ENCODE measurements at places on chromosomes 2 and 18.

GRCh38 chr2:38444247-38444646 is 67.2 kb upstream of the ATL2 start:
- H3K4me3 ChIP-seq: no peak overlapping the region
- no peak overlapping the region for H3K27ac ChIP-seq
- no peaks in the 10 kb centered on the region for H3K36me3 ChIP-seq
- peaks cover 18% of the 10 kb centered on the region for H3K27me3 ChIP-seq
- no peaks in the 10 kb centered on the region for H3K4me1 ChIP-seq
- no peak for DNase-seq

- H3K27me3 ChIP-seq: no peaks in the 10 kb centered on the region
- H3K4me3 ChIP-seq: no peak overlapping the region
- H3K36me3 ChIP-seq: no peaks in the 10 kb centered on the region
- H3K27ac ChIP-seq: no peak overlapping the region
- no peak for DNase-seq
Observed at GRCh38 chr18:8401606-8402005, 207.6 kb upstream of the RAB12 start.

GRCh38 chr2:128635361-128635900 is 316.8 kb upstream of the HS6ST1 start:
- no peak for DNase-seq
- no peak overlapping the region for H3K27ac ChIP-seq

DNA sequence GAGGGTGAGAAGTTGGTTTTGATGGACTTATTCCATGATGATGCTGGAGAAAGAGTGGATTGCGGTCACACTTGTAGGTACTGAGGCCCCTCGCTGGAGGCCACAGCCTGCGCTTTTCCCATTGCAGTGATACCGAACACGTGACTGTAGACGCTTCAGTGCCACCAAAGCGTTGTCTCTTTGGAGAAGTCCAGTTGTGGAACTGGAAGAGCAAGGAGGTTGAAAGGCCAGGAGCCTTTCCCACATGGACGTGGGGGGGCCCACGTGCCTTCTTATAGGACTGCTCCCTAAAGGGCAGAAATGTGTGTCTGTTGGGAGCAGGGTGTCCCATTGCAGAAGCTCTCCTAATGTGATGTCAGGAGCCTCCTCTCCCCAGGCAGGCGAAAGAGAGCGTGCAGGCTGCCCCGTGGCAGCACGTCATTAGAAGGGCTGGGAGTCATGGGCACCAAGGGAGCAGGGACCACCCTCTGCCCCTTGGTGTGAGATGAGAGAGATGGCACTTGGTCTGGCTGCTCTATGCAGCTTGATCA is 31.5 kb downstream of the LPIN1 start:
- H3K27me3 ChIP-seq: no peaks in the 10 kb centered on the region
- no peak for DNase-seq
- peaks cover 32% of the 10 kb centered on the region for H3K4me1 ChIP-seq
- H3K4me3 ChIP-seq: no peak overlapping the region
- peaks cover 74% of the 10 kb centered on the region for H3K36me3 ChIP-seq

- no peaks in the 10 kb centered on the region for H3K36me3 ChIP-seq
- no peak overlapping the region for H3K4me3 ChIP-seq
- peaks cover 4% of the 10 kb centered on the region for H3K27me3 ChIP-seq
- H3K27ac ChIP-seq: no peak overlapping the region
- DNase-seq: no peak
- no peaks in the 10 kb centered on the region for H3K4me1 ChIP-seq
Observed at GRCh38 chr18:76507830-76508385, 12.9 kb upstream of the ZNF516 start.

- H3K36me3 ChIP-seq: peaks cover 52% of the 10 kb centered on the region
- H3K27ac ChIP-seq: peak within 1 kb of the TSS; percentile 100
- no peaks in the 10 kb centered on the region for H3K27me3 ChIP-seq
- peak within 1 kb of the TSS; percentile 100 for H3K4me3 ChIP-seq
Observed at GRCh38 chr2:105337122-105338019, at the start of gene C2orf49. C2orf49 (plus strand) TSS chr2:105337540; CDS start chr2:105337588, 48 bp downstream.

DNA sequence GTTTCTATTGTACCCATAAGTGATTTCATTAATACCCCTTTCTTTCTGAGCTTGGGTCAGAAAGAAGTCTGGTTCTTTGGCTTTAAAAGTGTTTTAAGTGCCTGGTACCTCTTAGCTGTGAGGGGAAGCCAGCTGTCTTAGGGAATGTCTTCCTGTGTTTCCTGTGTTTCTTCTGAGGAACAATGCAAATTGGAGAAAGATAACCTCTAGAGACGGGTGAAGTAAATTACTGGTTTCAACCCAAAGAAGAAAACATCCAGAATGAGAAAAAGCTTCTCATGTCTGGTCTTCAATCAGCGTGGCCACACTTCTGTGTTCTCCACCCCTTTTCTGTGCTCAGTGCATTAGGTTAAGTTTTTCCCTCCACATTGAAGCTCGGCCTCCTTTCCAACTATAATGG is 10.2 kb upstream of the CHN1 start:
- no peaks in the 10 kb centered on the region for H3K36me3 ChIP-seq
- peaks cover 3% of the 10 kb centered on the region for H3K27me3 ChIP-seq
- DNase-seq: no peak
- no peak overlapping the region for H3K4me3 ChIP-seq
- no peak overlapping the region for H3K27ac ChIP-seq

- no peak for DNase-seq
- H3K27me3 ChIP-seq: peaks cover 3% of the 10 kb centered on the region
- no peaks in the 10 kb centered on the region for H3K36me3 ChIP-seq
- H3K4me1 ChIP-seq: no peaks in the 10 kb centered on the region
- H3K27ac ChIP-seq: no peak overlapping the region
Observed at GRCh38 chr2:182077448-182078142, 91.9 kb downstream of the PPP1R1C start.

GRCh38 chr2:109133746-109134145 is 4.7 kb downstream of the SH3RF3 start:
- H3K4me1 ChIP-seq: peaks cover 24% of the 10 kb centered on the region
- no peak overlapping the region for H3K4me3 ChIP-seq
- H3K36me3 ChIP-seq: no peaks in the 10 kb centered on the region
- no peak overlapping the region for H3K27ac ChIP-seq
- no peak for DNase-seq

GRCh38 chr2:3112131-3112530 is 265.5 kb downstream of the EIPR1 start:
- H3K4me3 ChIP-seq: no peak overlapping the region
- H3K27ac ChIP-seq: no peak overlapping the region
- H3K36me3 ChIP-seq: no peaks in the 10 kb centered on the region
- DNase-seq: no peak
- no peaks in the 10 kb centered on the region for H3K4me1 ChIP-seq

GRCh38 chr18:56986829-56987228 is 160.1 kb upstream of the BOD1L2 start:
- peaks cover 3% of the 10 kb centered on the region for H3K4me1 ChIP-seq
- H3K36me3 ChIP-seq: peaks cover 6% of the 10 kb centered on the region
- DNase-seq: no peak
- H3K27me3 ChIP-seq: no peaks in the 10 kb centered on the region
- no peak overlapping the region for H3K27ac ChIP-seq

DNA sequence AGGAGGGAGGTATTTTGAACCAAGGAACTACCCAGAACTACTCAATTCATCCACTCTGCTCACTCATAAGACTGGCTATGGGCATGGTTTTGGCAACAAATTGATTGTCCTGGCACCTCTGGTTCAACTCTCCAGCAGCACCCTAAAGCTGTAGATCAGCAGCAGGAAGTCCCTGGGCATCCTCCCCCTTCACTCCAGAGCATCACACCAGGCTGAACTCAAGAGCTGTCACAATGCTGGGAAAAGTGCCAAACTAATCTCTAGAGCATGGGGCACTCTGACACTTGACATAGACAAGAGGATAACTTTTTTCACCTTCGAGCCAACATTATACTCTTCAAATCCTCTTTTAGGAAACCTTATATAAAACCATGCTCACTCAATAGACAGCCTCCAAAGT is 154.1 kb upstream of the RBBP8 start:
- no peak overlapping the region for H3K27ac ChIP-seq

DNA sequence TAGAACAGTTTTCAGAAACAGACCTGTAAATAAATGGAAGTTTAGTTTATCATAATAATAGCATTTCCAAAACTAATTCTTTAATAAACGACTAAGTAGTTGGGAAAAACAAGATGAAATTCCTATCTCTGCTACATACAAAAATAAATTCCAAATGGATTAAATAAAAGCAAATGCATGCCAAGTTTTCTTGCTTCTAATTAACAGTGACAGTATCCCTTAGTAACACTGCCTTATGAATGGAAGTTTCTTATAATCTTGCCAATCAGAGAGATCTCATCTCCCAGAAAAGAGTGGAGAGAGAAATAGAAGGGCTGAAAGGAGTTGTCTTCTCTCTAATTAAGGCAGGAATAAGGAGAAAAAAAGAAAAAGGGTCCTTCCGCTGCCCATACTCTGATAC is 133.9 kb downstream of the GFPT1 start:
- no peak overlapping the region for H3K27ac ChIP-seq
- no peak for DNase-seq
- peaks cover 13% of the 10 kb centered on the region for H3K27me3 ChIP-seq
- no peak overlapping the region for H3K4me3 ChIP-seq
- no peaks in the 10 kb centered on the region for H3K4me1 ChIP-seq

DNA sequence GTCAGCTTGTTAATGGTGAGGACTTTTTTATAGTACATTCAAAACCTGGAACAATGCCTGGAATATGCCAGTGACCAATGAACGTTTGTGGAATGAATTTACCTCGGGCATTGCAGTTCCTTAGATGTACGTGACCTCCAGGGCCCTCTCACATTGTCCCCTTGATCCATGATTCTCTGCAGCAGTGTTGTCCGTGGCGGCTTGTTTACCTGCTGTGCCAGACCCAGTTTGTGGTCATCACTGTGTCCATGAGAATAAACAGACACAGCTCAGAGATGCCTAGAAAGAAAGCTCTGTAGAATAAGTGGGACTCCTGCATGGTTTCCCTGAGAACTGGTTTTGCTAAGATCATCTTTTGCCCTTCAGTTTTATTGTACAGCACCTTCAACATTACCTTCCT is 1132.2 kb downstream of the DPP10 start:
- no peaks in the 10 kb centered on the region for H3K36me3 ChIP-seq
- no peak overlapping the region for H3K27ac ChIP-seq
- H3K27me3 ChIP-seq: no peaks in the 10 kb centered on the region

- peaks cover 3% of the 10 kb centered on the region for H3K4me1 ChIP-seq
- H3K27ac ChIP-seq: no peak overlapping the region
- H3K4me3 ChIP-seq: no peak overlapping the region
- no peak for DNase-seq
- H3K36me3 ChIP-seq: no peaks in the 10 kb centered on the region
- H3K27me3 ChIP-seq: peaks cover 8% of the 10 kb centered on the region
Observed at GRCh38 chr2:217932803-217933616, 69.8 kb downstream of the TNS1 start.

- no peaks in the 10 kb centered on the region for H3K27me3 ChIP-seq
- peaks cover 57% of the 10 kb centered on the region for H3K36me3 ChIP-seq
- DNase-seq: no peak
- no peak overlapping the region for H3K27ac ChIP-seq
- H3K4me3 ChIP-seq: no peak overlapping the region
- peaks cover 57% of the 10 kb centered on the region for H3K4me1 ChIP-seq
Observed at GRCh38 chr18:35110059-35110458, 68.8 kb downstream of the MAPRE2 start.

DNA sequence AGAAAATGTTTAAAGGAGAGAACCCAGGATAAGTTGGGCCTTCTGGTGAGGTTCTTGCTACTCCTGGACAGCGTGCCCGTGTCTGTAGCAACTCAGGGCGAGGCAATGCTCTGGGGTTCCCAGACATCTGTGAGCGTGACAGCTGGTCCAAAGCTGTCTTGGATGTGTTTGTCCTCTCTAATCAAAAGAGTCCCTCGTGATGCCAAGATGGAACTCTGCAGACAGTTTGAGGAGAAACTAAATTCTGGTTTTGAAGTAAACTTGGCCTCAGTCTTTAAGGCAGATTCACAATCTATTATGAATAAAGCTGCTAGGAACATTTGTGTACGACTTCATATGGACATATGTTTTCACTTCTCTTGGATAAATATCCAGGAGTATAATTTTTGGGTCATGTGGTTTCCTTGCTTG is 47.3 kb downstream of the TMEM17 start:
- H3K36me3 ChIP-seq: no peaks in the 10 kb centered on the region
- no peak overlapping the region for H3K4me3 ChIP-seq
- no peak for DNase-seq
- H3K27ac ChIP-seq: no peak overlapping the region
- H3K27me3 ChIP-seq: peaks cover 3% of the 10 kb centered on the region

DNA sequence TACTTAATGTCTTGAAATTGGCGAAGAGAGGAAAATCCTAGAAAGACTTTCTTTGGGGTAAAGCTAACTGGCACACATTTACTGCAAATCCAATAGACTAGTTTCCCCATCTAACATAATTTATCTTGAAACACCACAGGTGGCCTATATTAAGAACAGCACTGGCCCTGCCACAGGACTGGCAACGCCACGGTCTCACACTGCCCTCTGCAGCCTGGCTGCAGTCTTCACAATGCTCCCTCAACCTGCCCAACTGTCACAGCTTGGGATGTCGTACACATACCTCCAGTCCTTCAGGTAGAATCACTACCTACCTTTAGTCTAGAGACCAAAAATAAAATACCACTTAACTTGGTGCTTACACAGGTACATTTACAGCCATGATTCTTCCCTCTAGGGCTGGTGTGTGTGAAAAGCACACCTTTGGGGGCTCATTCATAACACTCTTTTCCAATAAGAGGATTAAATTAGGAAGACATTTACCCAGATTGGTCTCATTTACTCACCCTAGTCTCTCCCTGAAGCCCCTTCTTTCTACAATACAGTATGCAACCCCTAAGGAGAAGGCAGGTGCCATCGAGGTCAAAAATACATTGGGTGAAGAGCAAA is 222.2 kb downstream of the C1D start:
- no peaks in the 10 kb centered on the region for H3K4me1 ChIP-seq
- H3K4me3 ChIP-seq: no peak overlapping the region
- no peak for DNase-seq
- H3K36me3 ChIP-seq: no peaks in the 10 kb centered on the region
- H3K27me3 ChIP-seq: peaks cover 11% of the 10 kb centered on the region

DNA sequence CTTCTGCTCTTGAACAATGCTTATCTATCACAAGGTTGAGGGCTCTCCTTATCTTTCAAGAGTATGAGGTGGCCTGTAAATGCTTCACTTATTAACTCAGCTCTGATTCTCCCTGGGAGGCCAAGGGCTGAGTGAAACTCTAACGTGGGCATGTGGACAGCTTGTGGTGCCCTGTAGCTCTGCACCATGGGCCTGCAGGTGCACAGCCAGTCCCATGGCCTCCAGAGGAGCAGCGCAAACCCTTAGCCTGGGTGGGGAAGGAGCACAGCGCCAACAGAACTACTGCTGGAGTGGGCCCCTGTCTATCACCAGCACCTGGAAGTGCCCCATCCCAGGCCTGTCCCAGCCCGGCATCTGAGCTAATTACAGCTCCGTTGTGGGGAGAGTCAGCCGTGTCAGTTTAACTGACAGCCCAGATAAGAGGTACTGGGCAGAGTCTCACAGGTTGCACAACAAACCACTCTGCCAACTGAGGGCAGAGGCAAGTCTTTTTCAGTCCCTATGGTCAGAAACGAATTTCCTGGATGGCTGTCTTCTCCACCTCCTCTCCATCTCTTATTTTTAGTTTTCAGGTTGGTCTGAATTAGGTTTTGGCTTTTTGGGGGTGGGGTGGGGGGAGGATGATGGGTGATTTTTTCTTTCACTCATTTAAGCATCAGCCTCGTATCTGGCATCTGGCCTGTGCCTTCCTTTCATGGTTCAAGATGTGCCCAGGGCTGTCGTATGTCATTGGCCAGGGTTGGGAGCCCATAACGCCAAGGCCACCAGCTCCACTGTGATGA is 219.5 kb downstream of the BCL2 start:
- H3K4me3 ChIP-seq: no peak overlapping the region
- no peak for DNase-seq
- peaks cover 17% of the 10 kb centered on the region for H3K4me1 ChIP-seq
- no peak overlapping the region for H3K27ac ChIP-seq
- no peaks in the 10 kb centered on the region for H3K36me3 ChIP-seq

GRCh38 chr2:105744091-105744908 is 412 bp upstream of the NCK2 start:
- peaks cover 76% of the 10 kb centered on the region for H3K4me1 ChIP-seq
- H3K4me3 ChIP-seq: peak overlapping the region; percentile 86
- peak; percentile 79 for DNase-seq
- peak overlapping the region; percentile 86 for H3K27ac ChIP-seq
- no peaks in the 10 kb centered on the region for H3K27me3 ChIP-seq

Measured in activated B cell treated with CpG ODN at 0.5 μM for 24 hours (primary cell).